ENCODE measurements at places on chromosomes 4 and X. TPM values are rescaled to one million over a fixed set of nuclear protein-coding genes. Genes with fewer than 3 reads are reported as not detected.
A peak's percentile ranks its signal among the peaks of the same experiment; 100 is the strongest.

- no peak for DNase-seq
Observed at GRCh38 chrX:137550665-137551261, 15.2 kb upstream of the ZIC3 start.

GRCh38 chr4:186709517-186709916, 14.1 kb downstream of the FAT1 start:
- peak; percentile 66 for DNase-seq

Gene ADAD1
- not detected for total RNA-seq

Gene MGST2
- 58.4 TPM for total RNA-seq

Gene MAML3
- 3.0 TPM for total RNA-seq

Gene FRMD7
- 1.3 TPM for total RNA-seq

Gene EIF2S3
- total RNA-seq, result 144 TPM

DNA sequence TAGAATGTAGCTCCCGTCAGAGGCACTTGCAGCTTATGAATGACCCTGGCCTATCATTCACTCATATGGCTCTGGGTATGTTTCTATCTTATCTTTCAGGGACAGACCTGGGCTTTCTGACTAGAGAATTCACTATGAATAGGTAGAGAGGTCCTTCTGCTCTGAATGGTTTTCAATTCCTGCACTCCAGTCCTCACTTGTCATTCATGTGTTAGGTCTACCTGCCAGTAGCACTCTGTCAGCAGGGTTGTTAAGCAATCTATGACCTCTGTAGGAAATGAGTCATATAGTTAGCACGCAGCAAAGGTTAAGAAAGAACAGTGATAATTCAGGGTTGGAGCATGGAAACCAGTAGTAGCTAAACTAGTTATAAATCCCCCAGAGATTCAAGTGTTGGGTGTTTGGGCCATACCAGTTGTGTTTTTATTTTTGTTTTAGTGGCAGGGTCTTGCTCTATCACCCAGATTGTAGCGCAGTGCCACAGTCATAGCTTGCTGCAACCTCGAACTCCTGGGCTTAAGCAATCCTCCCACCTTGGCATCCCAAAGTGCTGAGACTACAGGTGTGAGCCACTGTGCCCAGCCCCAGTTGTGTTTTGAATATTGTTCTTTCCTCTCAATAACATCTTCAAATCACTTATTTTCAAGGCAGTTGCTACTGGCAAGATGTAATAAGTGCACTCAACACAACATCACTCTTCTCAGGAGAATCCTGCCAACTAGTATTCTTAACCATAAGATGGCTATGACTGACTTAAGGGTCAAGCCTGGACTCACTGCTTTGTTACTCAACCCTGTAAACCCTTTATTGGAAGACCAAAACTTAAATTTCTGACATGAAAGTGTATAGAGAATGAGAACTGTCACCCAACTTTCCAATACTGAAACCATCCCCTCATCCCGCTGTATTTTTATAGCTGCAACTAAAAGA, 25.1 kb downstream of the ARL13A start:
- DNase-seq, result no peak

DNA sequence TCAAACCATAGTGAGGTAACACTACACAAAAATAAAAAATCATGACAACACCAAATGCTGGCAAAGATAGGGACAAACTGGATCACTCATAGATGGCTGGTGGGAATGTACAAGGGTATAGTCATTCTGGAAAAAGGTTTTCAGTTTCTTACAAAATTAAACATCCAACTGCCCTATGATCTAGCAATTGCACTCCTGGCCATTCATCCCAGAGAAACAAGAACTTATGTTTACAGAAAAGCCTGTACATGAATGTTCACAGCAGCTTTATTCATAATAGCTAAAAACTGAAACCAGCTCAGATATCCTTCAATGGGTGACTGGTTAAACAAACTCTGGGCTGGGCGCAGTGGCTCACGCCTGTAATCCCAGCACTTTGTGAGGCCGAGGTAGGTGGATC, 43.3 kb downstream of the NYX start:
- DNase-seq, result no peak

Gene HTR2C
- total RNA-seq, result not detected

DNA sequence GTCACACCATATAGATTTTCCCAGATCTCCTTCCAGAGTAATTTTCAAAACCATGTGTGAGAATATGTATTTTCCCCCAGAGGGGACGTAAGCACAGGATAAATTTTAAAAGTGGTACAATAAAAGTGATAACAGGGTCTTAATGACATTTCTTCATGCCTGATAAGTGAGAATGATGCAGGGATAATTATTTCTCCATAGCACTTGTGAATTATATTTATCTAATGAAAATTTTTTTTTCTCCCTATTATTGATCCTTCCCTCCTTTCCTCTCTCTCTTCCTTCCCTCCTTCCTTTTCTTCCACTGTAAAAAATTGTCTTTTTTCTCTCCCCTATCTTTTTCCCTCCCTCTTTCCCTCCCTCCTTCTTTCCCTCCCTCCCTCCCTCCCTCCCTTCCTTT, 17.0 kb upstream of the TRPC3 start:
- no peak for DNase-seq

Gene GPC4
- 34.1 TPM for total RNA-seq

GRCh38 chrX:136812286-136812685, 31.6 kb upstream of the ARHGEF6 start:
- no peak for DNase-seq

GRCh38 chr4:10115271-10115796, 1.3 kb downstream of the WDR1 start:
- no peak for DNase-seq
